Frontal cortex (tissue), 4 donors: ENCODE measurements at places on chromosomes 1 and 21. TPM values are rescaled to one million over a fixed set of nuclear protein-coding genes. Genes with fewer than 3 reads are reported as not detected.
A peak's percentile ranks its signal among the peaks of the same experiment; 100 is the strongest.

DNA sequence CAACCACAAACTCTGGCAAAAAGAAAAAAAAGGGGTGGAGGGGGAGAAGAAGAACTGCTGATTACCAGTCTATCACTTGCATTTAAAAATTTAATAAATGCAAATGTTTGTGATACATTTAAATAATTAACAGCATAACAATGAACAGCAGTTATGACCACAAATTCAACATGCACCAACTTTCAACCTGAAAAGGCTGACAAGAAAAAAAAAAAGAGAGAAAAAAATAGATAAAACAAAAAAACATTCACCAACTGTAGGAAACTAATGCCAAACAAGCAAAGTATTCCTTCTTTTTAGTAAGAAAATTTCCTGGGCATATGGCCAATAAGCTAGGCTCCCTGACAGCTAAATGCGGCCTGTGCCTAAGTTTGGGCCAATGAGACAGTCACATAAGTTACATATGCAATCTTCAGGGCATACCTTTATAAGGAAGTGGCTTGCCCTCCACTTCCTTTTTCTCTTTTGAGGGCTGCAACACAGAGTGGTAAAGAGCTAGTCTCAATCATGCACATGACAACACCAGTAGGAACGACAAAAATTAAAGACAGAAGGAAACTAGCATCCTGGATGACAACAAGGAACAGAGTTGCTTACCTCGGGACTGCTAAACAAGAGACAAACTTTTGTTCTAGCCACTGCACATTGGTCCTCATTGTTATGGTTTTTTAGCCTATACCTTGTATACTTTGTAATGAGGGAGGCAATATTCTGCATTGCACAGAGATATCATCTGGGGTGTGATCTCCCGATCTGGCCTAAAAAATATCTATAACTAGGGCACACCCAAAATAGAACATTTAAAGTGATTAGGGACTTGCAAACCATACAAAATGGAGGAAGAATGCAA lies 24.2 kb upstream of the PHTF1 start:
- peak; percentile 8 for DNase-seq

DNA sequence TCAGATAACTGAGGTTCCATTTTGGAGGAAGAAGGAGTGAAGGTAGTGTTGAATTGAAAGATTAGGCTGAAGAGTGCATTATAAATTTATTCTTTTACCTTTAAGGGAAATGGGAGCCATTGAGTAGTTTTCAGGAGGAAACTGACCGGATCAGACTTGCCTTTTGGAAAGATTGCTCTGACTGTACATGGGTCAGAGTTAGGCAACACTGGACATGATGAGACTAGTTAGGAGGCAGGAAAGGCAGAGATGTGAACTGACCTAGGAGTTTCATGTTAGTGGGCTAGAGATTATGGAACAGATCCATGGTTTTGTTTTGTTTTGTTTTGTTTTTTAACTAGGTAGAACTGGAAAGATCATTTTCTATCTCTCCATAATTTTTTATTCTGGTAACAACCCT lies 78.2 kb downstream of the SNX7 start:
- no peak for DNase-seq

Gene ITSN1
- 73.8 TPM for total RNA-seq

DNA sequence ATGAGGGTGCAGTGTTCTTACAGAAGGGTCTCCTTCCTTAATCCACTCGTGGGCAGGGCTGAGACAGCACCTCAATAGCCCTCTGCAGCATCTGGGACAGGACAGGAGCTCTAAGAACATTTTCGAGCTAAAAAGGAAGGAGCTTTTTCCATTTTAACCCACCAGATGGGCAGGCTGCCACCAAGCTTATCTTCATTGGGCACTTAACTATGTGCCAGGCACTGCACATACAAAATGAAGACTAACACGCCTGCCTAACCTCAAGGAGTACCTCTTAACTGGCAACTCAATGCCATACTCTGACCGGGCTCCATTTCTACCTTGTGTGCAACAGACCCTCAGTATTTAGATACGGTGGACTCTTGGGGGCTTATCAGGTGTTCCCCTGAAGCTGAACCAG lies 48.2 kb downstream of the SSBP3 start:
- no peak for DNase-seq

DNA sequence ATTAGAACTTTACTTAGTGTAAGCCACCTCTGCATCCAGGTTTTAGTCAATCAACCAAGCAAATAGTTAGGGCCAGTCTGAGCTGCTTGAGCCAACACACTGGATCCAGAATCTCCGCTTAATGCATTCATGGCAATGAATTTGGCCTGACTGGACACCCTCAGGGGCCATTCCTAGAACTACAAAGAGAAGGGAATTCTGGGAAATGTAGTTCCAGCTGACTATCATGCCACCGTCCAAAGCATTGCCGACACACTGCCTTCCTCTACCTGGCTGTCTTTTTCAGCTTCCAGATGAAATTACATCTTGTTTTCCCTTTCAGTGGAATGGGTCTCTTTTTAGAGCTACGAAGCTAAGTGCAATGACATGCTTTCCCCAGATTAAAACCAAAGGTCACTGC lies 163.0 kb upstream of the IGSF21 start:
- no peak for DNase-seq

DNA sequence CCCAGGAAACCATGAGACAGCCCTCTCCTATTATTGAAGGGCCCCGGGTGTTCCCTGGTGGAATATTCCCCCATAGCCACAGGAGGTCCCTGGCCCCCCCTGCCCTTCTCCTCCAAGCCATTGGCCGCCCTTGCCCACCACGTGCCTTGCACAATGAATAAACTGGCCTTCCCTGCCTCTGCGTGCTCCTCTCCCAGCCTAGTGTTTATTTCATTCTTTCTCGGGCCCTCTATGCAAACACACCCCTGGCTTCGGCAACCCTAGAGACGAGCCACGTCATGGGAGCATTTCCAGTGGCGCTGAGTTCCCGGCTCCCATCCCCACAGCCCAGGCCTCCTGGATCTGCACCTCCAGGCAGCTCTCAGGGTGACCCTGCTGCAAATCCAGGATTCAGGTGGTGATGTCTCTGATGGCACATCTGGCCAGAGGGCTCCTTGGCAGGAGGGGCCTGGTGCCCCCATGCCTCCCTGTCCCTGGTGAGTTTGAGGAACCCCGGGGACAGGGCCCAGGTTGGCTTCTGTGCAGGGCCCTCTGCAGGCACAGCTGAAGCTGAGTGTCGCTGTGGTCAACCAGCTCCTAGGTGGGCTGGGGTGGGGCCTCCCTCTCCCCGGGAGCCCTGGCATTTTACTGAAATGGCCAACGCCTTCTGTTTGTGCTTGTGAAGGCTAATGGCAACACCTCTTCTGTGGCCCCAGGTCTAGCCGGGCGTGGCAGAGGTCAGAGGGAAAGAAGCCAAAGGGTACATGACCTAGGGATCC lies 6.2 kb downstream of the KRTAP10-12 start:
- no peak for DNase-seq

DNA sequence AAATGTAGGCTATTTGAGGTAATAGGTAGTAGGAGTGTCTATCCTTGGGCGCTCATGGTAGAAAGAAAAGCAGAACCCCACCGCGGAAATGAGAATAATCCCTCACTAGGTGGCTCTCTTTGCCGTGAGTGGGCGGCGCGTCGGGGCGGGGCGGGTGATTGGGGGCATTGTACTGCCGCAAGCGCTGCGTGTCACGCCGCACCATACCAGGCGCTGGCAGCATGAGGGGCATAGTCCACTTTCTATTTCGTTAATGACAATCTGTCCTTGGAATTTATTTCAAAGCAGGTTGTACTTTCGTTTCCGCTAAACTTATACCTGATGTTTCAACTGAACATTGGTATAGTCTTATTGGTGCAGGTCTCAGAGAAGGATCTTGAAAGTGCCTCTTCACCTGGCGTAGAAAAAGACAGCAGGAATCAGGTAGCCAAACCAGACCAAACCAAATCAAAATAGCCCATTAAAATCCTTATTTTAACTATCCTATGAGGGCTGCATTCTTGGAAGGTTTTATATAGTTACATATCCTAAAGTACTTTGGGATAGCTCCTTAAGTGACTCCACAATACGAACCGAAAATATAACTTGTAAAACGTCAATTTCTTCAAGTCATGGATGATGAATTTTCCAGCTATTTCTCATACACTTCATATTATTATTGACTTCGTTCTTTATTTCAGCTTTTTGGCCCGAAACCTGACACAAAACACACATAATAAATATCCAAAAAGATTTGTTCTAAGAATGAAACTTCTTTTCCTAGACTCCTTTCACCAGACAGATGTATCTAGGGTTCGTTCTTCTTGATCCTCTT lies 1.9 kb upstream of the SMG7 start:
- peak; percentile 53 for DNase-seq

Gene ANKRD65
- total RNA-seq, result 1.2 TPM

DNA sequence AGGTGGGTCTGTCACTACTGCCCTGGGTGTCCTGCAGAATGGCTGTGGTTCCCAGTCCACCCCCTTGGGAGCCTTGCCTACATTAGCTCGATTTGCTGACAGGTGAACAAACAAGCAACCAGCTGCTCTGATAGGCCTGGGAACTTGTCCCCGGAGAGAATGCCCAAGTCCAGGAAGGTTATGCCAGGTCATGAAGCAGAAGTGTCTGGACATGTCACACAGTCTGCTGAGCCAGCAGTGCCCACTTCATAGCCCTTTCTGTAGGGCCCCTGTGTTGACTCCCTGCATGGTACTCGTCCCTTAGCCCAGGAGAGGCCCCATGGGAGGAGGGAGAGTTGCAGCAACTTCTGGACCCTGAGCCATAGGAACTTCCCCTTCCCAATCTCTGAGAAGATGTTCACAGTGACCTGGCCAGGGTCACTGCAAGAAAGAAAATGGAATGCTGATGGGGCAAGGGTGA lies 31.0 kb downstream of the UCK2 start:
- DNase-seq, result no peak

Gene LENEP
- total RNA-seq, result 1.2 TPM

DNA sequence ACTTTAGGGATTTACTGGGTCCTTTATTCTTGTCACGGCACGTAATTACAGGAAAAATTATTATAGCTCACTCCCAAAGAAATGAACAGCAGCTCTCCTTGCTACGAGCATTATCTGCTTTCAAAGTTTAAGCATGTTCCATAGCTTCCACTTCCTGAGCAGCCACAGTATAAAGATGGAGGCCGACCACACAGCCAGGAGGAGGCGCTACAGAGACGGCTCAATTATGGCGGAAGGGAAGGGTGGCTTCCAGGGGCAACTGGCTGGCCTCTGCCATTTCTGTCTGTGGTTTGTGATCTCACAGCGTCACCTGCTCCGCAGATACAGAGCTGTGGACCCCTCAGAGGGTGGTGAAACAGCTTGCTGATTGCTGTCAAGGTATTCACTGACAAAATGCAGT lies 212.3 kb upstream of the GREM2 start:
- no peak for DNase-seq

Gene IL19
- total RNA-seq, result not detected

DNA sequence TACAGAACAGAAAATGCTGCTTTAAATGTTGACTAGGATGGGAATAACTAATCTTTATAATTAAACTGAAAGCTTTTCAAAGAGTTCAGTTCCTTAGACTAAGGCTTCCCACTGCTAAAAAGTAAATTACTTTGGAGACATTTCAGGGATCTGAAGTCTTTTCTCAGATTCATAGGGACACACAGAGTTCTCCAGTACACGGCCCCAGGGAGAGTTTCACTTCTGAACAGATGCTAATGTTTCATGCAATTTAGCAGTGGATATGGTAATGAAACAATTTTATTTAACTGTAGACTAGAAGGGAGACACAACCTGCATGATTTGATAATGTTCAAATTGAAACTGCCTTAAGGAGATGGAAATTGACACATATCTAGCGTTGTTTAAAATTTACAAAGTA lies 1282.6 kb downstream of the NCAM2 start:
- no peak for DNase-seq

GRCh38 chr1:218827486-218827885 lies 346.2 kb upstream of the LYPLAL1 start:
- DNase-seq, result no peak

Gene MYOM3
- total RNA-seq, result not detected

DNA sequence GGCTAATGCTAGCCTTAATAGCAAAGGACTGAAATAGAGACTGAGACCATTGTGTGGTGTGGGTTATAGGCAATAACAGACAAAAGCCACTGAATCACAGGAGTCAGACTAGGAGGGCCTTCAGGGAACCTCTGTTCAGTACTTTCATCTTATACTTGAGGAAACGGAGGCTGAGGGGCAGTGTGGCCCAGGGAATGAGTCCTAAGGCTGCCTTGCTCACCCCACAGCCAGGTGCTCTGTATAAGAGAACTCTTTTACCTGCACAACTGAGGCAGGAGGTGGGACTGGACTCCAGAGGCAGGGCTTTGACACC lies 2.7 kb downstream of the SMPDL3B start:
- DNase-seq, result no peak

Gene THEMIS2
- 3.7 TPM for total RNA-seq

Gene RGSL1
- total RNA-seq, result 0.82 TPM

Gene TEX38
- not detected for total RNA-seq

DNA sequence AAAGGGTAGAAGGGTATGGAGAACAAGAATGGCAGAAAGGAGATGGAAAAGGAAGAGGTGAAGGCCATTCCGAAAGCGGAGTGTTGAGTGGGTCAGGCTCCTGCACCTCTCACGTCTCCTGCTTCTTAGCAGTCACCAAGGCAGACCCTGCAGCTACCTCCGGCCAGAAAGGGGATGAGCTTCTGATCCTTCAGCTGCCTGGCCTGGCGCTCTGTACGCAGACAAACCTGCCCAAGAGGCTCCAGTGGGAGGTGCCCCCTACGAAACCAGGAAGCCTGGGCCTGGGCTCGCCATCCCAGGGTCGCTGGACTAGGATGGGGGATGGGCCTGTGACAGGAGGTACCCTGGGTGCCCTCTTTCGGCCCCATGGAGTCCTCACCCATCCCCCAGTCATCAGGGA lies 3.0 kb downstream of the GPR61 start:
- DNase-seq, result no peak

Gene SLAMF7
- not detected for total RNA-seq

DNA sequence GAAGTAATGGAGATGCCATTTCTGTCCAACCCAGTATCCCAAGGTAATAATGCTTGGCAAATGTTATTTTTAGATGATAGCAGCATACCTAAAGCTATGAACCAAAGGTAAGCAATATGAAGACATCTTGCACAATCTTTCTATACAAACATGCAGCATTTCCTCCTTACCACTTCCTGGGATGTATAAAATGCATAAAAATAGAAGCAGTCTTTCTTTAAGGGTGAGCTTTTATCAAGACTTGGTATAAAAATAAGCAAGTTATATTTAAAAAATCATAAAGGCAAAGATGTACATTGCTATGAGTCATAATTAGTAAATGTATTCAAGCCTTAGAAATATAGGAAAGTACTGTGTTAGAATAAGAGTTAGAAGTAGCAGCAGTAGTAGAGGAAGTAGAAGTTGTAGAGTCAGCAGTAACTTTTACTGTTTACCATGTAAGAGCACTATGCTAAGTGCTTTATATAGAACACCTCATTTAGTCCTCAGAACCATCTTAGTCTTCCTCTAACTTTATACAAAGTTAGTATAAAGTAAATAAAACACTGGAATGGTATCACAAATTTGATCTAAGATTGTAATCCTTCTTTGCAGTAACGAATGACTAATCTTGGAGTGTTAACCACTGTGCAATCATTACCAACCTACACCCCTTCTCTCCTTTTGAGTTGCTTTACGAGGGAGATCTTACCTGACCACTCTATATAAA lies 371.3 kb downstream of the VAV3 start:
- DNase-seq, result no peak
